ENCODE measurements at places on chromosomes 6 and 20.

DNA sequence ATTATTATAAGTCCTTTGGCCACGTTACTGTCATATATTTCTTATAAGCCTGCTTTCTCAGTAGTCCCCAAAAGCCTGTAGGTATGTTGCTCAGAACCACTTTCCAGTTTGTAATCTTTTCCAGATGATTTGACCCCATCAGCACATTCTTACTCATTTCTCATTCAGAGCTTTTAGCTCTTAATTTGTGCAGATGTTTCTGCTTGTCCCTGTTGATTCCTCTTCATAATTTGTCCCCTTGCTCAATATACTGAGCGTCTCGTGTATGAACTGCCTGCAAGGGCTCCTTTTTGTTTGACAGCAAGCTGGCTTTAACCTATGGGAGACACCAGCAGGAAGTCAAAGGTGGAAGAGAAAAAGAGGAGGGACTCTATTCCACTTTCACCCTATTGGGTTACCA, 733.8 kb upstream of the GJE1 start:
- no peak for DNase-seq

DNA sequence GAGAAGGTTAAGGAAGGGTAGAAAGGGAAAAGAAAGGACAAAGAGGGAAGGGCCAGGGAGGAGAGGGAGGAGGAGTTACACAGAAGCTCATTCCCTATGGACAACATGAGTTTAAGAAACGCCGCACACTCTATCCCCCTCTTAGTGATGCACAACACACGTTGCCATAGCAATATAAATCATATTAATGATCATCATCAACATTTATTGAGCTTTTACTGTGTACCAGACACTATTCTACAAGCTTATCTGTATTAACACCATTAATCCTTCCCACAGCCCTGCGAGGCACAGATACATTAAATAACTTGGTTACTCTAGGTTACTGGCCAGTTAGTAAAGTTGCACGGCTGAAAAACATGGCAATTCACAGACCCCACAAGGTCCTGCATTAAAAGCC, 234.8 kb downstream of the PTPRT start:
- no peak for DNase-seq

DNA sequence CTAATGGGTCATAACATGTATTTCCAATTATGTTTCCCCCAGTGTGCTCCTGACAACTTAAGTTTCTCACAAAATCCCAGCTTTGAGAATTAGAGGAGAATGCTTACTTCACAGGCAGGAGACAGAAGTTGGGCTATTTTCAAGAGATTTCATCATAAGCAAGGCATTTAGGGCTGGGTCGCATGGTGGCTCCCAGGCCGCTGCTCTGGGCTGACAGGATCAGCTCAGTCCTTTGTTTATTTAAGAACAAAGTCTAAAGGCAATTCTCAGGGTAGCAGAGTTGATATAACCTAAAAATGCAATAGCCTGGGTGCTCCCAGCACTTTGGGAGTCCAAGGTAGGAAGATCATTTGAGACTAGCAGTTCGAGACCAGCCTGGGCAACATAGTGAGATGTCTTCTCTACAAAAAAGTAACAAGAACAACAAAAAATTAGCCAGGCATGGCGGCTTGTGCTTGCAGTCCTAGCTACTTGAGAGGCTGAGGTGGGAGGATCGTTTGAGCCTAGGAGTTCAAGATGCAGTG, 10.9 kb downstream of the FOXQ1 start:
- DNase-seq, result no peak

GRCh38 chr20:46995561-46996142, 101.0 kb downstream of the EYA2 start:
- no peak for DNase-seq

DNA sequence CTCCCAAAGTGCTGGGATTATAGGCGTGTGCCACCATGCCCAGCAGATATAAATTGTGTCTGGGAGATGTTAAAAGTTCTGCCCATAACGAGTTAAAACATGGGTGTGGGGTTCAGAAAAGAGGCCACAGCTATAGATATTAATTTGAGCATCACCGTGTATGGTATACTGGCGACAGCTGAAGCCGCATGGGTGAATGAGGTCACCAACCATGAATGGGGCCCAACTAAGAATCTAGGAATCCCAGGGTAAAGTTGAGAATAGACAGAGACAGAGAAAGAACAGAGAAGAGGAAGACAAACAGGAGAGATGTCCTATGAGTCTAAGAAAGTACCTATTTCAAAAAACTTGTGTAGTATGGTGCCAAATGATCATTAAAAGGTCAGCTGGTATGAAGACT, 50.9 kb downstream of the ILRUN start:
- DNase-seq, result no peak

GRCh38 chr6:31170987-31171671, 647 bp upstream of the POU5F1 start:
- DNase-seq, result no peak

DNA sequence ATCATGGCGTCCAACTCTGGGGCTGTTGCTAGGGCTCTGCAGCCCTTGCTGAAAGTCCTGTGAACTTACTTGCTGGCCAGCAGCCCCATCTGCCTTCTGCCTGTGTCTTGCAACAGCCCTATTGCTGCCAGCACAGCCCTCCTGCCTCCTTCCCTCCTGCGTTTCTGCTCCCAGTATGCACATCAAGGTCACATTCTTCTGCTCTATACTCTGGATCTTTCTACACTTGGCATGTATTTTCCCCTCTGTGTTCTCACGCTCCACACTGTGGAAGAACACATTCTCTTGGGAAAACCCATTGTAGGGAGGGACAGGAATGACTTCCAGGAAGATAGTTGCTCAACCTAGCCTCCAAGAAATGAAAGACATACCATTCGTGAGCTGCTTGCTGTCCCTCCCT, 80.9 kb upstream of the PHACTR2 start:
- no peak for DNase-seq

DNA sequence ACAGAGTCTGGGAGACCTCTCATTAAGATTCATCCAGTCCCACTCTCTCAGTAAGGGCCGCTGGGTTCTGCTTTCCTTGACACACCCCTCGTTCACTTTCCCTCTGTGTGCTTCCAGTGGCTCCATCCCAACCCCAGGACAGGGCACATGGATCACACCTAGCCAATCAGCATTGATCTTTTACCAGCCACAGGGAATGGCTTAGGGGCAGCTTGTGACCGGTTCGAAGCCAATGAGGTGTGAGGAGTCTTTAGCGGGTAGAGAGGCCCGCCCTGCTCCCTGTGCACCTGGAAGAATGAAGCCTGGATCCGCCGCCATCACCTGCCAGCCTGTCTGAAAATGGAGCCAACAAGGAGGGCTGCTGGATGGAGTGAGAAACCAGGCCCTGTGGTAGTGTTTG, 35.2 kb upstream of the OVOL2 start:
- DNase-seq, result no peak

DNA sequence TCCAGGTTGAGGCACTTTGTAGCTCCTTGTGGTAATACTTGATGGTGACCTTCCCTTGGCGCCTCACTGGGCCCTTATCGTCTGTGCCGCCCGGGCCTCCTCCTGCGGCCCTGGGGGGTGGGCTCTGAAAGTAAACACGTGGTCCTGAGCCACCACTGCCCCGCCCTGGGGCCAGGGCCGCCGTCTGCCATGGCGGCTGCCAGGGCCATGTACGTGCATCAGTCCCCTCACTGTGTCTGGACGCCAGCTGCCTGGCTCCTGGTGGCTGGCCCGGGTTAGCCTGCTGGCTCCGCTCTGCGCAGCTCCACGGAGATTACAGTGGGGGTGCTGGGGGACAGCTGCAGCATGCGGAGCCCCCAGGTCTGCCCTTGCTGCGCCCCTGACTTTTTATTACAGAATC, 81.8 kb upstream of the CENPW start:
- no peak for DNase-seq

DNA sequence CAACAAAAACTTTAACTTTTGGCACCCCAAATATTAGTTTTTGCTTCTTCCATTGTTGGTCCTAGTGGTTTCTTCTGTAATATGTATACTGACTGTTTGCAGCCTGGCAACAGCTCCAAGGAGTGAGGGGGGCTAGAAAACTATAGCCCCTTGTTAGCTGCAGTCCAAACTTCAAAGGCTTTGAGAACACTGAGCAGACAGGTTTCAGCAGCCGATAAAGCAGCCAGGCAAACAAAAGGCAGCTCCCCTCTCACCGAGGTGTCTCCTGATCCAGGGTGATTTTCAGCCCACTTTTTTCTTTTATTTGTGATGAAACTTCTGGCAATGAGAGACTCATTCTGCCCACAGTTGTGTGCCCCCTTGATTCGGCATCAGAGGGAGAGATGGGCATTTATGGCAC, 80.7 kb downstream of the OLIG3 start:
- DNase-seq, result no peak

DNA sequence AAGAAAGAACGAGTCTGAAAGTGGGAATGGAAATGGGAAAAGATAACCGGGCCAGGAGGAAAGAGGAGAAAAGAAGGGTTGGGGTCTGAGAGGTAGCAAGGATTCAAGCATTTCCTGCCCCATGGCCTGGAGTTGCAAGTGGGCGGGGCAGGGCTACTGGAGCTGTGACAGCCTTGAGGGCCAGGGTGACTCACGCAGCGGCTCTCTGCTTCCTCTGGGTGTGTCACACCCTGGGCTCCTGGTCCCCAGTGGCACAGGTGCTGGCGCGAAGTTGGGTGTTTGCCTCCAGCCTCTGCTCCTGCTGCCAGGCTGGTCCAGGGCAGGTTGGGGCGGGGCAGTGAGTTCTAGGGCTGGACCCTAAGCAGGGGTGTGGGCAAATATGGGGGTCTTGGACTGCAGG, 3.3 kb upstream of the ULBP3 start:
- peak; percentile 30 for DNase-seq

- DNase-seq, result no peak
Observed at GRCh38 chr6:14312587-14312986, 195.0 kb downstream of the CD83 start.

GRCh38 chr20:25484911-25485511, 77.5 kb downstream of the GINS1 start:
- DNase-seq, result no peak

DNA sequence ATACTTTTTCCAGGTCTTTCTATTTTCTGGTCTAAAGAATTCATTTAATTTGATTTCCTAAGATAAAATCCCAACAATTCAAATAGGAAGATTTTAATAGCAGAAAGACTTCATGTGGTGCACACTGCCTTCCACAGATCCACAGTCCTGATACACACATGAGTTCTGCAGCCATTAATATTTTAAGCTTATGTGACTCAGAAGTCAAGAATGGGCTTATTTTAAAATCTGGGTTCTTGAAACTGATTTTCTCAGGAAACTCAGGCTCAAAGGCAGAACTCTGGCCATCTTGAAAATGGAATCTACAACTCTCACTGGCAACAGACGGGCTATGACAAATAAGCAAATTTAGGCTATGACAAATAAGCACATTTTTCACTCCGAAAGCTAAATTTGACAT, 88.2 kb downstream of the COL12A1 start:
- DNase-seq, result no peak

- no peak for DNase-seq
Observed at GRCh38 chr6:113997116-113997515, 26.2 kb upstream of the HDAC2 start.

GRCh38 chr6:87346700-87347099, 2.1 kb downstream of the C6orf163 start:
- no peak for DNase-seq

DNA sequence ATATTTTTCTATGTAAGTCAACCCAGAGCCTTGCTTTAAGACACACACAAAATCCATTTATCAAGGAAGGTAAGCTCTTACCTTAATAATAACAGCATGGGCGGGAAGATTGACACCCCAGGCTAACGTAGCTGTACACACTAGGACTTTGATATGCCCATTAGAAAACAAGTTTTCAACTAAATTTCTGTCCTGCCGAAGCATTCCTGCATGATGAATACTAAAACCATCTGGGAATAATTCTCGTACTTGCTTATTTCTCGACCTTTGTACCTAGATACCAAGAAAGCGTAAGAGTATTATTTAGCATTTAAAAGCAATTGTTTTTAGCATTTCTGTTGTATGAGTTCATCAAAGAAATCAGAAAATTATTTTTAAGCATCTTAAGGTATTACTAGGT, 197.5 kb upstream of the SIM1 start:
- DNase-seq, result no peak

- DNase-seq, result no peak
Observed at GRCh38 chr6:10540073-10540746, 19.1 kb downstream of the GCNT2 start.

- DNase-seq, result no peak
Observed at GRCh38 chr6:7644417-7644816, 54.4 kb downstream of the SNRNP48 start.

DNA sequence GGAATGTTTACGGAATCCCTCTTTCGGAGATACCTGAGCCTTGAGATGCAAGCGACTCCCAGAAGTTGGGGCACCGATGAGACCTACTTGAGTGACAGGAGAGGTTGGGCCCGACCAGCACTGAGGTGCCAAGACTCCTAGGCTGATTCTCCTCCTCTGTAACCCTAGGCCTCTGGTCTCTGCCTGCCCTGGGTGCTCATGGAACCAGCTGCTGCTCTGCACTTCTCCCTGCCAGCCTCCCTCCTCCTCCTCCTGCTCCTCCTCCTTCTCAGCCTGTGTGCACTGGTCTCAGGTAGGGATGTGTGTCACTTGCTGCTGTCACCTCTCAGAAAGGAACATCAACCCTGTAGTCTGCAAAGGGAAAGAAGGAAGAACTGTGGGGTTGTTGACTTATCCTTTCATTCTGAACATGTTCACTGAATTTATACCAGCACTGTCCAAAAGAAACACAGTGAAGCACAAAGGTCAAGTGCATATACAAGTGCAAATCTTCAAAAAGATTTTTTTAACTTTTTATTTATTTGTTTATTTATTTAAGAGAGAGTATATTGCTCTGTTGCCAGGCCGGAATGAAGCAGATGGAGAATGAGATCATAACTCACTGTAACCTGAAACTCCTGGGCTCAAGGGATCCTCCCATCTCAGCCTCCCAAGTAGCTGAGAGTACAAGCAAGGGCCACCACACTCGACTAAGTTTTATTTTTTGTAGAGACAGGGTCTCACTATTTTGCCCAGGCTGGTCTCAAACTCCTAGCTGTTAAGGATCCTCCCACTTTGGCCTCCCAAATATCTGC, 913 bp downstream of the BTN2A2 start:
- DNase-seq, result no peak

DNA sequence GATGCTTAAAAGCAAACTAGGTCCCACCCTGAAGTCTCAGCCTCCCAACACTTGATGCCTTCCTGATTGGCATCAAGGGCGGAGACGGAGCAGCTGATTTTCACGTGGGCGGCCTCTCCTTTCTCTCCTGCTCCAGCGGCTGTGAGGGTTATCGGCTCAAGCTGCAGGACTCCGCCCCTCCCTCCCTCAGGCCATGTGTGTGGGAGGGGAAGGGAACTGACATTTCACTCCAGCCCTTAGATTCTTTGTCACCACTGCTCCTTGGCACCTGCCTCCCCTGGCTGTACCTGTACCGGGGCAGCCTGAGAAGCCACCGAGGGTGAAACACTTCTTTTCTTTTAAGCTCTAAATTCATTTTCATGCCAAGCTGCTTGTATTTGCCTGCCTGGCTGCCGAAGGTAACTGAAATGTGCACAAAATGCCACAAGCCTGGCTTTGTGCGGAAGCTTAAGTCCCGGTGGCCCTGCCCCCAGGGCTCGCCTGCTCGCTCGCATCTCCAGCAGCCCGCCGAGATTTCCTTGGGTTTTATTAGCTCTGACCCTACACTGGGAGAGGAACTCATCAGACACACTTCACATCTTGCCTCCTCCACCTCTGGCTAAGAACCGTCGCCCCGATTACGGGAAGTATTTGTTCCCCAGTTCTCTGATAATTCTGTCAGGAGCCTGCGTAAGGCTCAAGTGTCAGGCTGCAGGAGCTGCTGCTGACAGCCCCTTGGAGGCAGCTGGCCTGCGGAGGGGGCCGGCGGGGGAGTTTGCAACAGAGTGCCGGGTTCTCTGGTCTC, 9.6 kb upstream of the CPNE5 start:
- no peak for DNase-seq
